ENCODE measurements at places on chromosomes 13 and 19.

DNA sequence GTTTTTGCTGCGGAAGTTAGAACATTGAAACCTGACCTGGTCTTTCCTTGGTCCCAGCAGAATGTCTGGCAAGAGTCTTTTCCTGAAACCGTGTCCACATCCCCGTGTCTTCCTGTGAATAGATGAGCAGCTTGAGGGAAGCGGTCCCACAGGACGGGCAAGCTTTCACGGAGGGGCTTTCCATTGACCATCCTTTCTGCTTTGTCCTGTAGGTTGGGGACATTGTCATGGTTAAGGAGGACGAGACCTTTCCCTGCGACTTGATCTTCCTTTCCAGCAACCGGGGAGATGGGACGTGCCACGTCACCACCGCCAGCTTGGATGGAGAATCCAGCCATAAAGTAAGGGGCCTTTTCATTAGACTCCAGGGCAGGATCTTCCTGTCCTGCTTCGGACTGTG, 126.0 kb downstream of the ATP11A start:
- H3K27ac ChIP-seq: no peak overlapping the region
- H3K36me3 ChIP-seq: peaks cover 19% of the 10 kb centered on the region
- no peaks in the 10 kb centered on the region for H3K4me1 ChIP-seq
- no peak overlapping the region for H3K4me3 ChIP-seq
- H3K27me3 ChIP-seq: no peaks in the 10 kb centered on the region

GRCh38 chr19:42420055-42420544, 7.1 kb downstream of the LIPE start:
- peaks cover 15% of the 10 kb centered on the region for H3K36me3 ChIP-seq
- H3K4me1 ChIP-seq: peaks cover 38% of the 10 kb centered on the region
- no peak overlapping the region for H3K4me3 ChIP-seq
- H3K27ac ChIP-seq: peak overlapping the region; percentile 18
- H3K27me3 ChIP-seq: no peaks in the 10 kb centered on the region
- DNase-seq: peak; percentile 73

DNA sequence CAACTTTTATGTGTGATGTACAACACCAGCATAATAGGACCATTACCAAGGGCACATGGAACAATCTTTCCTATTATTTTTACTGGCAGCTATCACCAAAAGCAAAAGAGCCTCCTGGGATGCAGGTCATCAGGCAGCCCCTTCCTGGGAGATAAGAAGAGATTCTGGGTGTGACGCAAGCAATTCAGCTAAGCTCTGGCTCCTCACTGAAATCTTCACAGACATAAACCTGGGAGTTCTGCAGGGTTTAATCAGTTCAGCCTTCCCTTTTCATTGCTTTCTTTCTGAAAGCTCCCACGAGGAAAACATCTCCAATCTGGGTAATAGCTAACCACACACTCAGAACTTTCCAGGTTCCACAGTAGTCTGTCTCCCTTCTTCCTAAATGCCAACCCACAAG, 341.1 kb downstream of the ENOX1 start:
- no peaks in the 10 kb centered on the region for H3K4me1 ChIP-seq
- H3K27ac ChIP-seq: no peak overlapping the region
- H3K36me3 ChIP-seq: no peaks in the 10 kb centered on the region
- DNase-seq: no peak
- no peak overlapping the region for H3K4me3 ChIP-seq
- peaks cover 6% of the 10 kb centered on the region for H3K27me3 ChIP-seq

- no peak for DNase-seq
- peak overlapping the region; percentile 15 for H3K4me3 ChIP-seq
- H3K27me3 ChIP-seq: peaks cover 61% of the 10 kb centered on the region
- H3K27ac ChIP-seq: no peak overlapping the region
Measured at GRCh38 chr19:294341-294945, 3.2 kb upstream of the PLPP2 start.

GRCh38 chr13:113298043-113298945, 1.3 kb downstream of the LAMP1 start:
- peaks cover 34% of the 10 kb centered on the region for H3K4me1 ChIP-seq
- H3K36me3 ChIP-seq: peaks cover 54% of the 10 kb centered on the region
- DNase-seq: no peak

DNA sequence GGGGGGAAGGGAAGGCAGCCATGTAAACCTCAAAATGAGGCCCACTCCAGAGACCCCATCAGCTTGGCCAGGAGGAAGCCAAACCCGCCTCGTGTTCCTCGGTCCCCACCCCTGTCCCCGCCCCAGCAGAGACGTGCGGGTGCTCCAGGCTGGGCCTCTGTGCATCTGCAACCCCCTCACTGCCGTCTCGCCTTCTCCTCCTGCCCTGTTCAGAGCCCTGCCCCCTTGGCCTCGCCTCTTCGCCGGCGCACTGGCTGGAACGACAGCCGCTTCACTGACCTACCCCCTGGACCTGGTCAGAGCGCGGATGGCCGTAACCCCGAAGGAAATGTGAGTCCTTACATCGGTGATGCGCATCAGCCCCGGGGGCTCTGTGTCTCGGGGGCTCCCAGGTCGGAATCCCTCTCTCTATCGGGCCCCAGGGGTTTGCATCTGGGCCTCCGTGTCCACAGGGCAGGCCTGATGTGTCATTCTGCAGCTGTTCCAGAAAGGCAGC, 32.2 kb downstream of the TMEM161A start:
- DNase-seq: no peak
- no peak overlapping the region for H3K4me3 ChIP-seq
- H3K4me1 ChIP-seq: no peaks in the 10 kb centered on the region
- peak overlapping the region; percentile 12 for H3K27ac ChIP-seq

DNA sequence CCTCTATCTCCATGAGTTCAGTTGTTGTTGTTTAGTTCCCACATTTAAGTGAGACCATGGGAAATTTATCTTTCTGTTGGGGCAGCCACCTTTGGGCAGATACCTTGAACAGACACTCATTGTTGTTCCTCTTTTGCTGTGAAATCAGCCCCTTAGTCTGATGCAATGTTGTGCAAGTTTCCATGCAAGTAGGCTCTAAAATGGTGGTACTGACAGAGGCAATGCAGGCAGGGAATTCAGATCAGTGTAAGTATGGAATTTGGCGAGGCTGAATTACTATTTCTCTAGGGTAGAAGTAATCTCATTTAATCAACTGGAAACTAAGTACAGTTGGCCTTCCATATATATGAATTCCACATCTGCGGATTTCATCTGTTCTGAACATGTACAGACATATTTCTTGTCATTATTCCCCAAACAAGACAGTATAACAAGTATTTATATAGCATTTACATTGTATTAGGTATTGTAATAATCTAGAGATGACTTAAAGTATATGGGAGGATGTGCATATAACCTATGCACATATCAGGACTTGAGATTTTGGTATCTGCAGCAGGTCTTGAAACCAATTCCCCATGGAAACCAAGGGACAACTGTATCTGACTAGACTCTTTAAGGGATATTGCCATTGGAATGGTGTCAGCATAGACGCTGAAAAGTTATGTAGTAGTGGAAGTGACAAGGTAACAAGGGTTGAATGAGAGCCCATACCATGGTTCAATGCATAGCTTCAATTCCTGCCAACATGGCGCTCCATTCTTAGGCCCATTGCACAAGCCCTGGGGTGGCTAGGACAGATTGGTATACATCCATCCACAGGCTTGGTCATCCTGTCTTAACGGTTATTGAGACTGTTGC, 281.5 kb upstream of the HTR2A start:
- H3K4me3 ChIP-seq: no peak overlapping the region
- H3K36me3 ChIP-seq: no peaks in the 10 kb centered on the region
- H3K4me1 ChIP-seq: no peaks in the 10 kb centered on the region
- no peak overlapping the region for H3K27ac ChIP-seq
- no peak for DNase-seq

DNA sequence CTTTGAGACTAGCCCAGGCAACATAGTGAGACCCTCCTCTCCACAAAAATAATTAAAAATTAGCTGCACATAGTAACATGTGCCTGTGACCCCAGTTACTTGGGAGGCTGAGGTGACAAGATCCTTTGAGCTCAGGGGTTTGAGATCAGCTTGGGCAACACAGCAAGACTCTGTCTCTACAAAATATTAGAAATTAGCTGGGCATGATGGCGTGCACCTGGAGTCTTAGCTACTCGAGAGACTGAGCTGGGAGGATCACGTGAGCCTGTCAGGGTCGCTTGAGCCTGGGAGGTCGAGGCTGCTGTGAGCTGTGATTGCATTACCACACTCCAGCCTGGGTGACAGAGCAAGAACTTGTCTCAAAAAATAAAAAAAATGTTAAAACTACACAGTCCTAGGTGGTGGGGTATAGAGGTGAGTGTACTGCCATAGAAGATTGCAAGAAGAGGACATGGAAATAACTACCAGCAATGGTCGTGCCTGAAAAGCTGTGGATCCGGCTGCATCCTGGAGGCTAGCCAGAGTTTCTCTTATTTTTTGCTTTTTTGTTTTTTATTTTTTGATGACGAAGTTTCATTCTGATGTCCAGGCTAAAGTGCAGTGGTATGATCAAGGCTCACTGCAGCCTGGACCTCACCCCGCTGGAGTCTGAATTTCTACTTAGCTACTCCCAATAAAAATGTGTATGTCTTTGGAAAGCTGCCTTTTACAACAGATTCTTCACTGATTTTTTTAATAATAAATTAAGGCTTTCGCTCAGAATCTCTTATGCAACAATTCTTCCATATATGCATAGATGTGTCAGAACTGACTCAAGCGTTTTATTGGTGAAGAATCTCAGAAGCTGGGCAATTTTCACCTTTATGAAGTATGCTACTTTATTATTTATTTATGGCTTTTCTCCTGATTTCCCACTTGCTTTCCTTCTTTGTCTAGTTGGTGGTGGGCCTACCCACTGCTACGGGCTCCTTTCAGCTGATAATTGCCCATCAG, 393.8 kb downstream of the TSHZ3 start:
- peaks cover 2% of the 10 kb centered on the region for H3K36me3 ChIP-seq
- no peaks in the 10 kb centered on the region for H3K4me1 ChIP-seq
- no peak overlapping the region for H3K27ac ChIP-seq
- H3K27me3 ChIP-seq: peaks cover 49% of the 10 kb centered on the region

DNA sequence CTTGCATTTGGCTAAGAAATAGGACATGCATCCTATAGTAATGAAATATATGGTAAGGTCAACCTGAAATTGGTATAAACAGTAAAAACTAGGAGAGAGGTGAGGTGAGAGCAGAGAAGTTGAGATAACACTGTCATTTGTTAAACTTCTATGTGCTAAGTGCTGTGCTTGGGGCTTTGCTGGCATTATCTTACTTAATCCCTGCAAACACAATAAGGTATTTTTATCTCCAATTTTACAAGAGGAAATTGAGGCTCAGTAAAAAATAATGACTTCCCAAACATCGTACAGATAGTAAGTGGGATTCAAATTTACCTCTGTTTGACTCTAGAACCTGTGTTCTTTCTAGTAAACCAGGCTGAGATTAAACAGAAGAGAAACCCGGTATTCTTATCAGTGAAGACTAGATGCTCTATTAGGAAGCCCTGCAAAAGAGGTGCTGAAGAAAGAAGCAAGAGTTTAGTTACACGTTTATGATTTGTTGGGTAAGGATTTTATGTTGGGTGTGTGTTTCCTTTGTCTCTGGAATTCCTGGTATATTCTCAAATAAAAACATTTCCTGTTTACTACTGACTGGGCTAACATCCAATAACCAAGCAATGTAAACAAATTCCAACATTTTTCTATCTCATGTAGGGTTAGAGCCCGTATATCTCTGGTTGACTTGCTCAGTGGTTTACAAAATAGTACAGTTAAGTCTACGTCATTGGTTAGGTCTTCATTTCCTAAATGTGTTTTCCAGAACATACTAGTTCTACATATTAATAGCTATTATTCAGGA, 137.3 kb upstream of the FNDC3A start:
- DNase-seq: no peak
- H3K27me3 ChIP-seq: no peaks in the 10 kb centered on the region
- H3K4me3 ChIP-seq: no peak overlapping the region

DNA sequence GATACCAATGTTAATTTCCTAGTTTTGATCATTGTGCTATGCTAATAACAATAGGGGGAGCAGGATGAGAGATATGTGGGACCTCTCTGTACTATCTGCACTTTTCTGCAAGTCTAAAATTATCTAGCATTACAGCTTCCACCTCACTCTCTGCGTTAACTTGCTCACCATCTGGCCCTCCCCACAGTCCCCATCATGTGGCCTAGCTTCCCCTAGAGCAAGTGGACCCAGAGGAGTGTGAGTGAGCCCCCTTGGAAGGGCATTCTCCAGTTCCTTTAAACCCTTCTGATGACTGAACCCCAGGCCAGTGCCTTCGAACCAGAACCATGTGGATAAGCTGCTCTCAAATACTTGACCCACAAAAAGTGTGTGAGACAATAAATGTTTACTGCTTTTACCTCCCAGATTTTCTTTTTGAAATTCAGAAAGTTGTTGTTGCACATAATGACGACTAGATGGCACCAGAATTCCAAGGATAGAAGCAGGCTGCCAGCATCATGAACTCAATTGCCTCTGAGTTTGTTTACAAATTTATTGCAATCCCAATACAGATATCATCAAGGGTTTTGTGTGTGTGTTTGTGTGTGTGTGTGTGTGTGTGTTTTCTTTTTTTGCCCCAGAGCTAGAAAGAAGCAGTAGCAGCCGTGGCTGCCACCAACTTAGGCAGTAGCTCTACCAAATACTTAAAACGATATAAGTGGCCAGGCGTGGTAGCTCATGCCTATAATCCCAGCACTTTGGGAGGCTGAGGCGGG, 49.0 kb upstream of the ZNF780A start:
- DNase-seq: peak; percentile 14
- H3K27ac ChIP-seq: no peak overlapping the region
- H3K27me3 ChIP-seq: peaks cover 12% of the 10 kb centered on the region
- H3K4me1 ChIP-seq: peaks cover 16% of the 10 kb centered on the region

- DNase-seq: peak; percentile 46
- H3K4me1 ChIP-seq: no peaks in the 10 kb centered on the region
- H3K27me3 ChIP-seq: peaks cover 25% of the 10 kb centered on the region
- H3K4me3 ChIP-seq: no peak overlapping the region
Measured at GRCh38 chr13:31431722-31432137, 232.0 kb downstream of the B3GLCT start.

- H3K4me1 ChIP-seq: peaks cover 1% of the 10 kb centered on the region
- no peak overlapping the region for H3K4me3 ChIP-seq
- H3K36me3 ChIP-seq: no peaks in the 10 kb centered on the region
Measured at GRCh38 chr13:110324026-110324749, 17.1 kb downstream of the COL4A2 start.

- peaks cover 38% of the 10 kb centered on the region for H3K27me3 ChIP-seq
- H3K27ac ChIP-seq: no peak overlapping the region
- no peak for DNase-seq
- H3K36me3 ChIP-seq: no peaks in the 10 kb centered on the region
Measured at GRCh38 chr13:44266305-44266704, 107.3 kb upstream of the SERP2 start.

Measured in effector memory CD8-positive, alpha-beta T cell (primary cell).